ENCODE measurements at places on chromosomes 16 and 17.
A peak's percentile ranks its signal among the peaks of the same experiment; 100 is the strongest.

GRCh38 chr17:54814371-54814770 lies 86.3 kb upstream of the TOM1L1 start:
- no peak for DNase-seq

DNA sequence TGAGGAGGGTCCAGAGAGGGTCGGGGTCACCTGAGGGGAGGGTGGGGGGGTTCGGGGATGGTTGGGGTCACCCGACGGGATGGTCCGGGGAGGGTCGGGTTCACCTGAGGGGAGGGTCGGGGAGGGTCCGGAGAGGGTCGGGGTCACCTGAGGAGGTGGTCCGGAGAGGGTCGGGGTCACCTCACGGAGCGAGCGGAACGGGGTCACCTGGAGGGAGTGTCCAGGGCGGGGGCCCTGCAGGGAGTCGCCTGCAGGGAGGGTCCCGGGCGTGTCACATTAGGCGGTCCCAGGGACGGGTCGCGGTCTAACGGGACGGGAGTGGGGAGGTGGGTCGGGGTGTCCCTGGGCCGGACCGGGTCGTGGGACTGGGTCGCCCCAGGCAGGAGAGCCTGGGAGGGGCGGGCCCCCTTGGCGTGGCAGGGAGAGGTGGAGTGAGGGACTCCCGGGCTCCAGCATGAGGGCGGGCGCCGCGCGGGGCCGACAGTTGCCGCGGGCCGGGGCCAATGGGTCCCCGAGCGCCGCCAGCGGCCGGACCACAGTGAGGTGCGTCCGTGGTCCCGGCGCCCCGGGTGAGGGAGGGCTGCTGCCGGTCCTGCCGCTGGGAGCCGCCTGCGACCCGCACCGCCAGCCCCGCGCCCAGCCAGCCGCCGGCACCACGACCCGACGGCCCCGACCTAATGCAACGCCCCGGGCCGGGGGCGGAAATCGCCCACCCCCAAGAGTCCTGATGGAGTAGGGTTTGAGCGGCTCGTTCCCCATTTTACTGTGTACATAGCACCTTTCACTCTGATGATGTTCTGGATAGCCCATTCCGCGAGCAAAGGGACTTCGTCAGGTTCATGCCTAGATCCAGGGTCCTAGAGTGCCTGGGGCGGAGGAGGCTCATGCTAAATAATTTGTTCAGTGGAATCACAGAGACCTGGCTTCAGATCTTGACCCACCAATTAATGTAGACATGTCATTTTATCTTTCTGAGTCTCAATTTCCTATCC lies 1.2 kb upstream of the ABCA3 start:
- no peak for DNase-seq

- peak; percentile 22 for DNase-seq
Measured at GRCh38 chr16:49701789-49702494, 154.0 kb downstream of the ZNF423 start.

DNA sequence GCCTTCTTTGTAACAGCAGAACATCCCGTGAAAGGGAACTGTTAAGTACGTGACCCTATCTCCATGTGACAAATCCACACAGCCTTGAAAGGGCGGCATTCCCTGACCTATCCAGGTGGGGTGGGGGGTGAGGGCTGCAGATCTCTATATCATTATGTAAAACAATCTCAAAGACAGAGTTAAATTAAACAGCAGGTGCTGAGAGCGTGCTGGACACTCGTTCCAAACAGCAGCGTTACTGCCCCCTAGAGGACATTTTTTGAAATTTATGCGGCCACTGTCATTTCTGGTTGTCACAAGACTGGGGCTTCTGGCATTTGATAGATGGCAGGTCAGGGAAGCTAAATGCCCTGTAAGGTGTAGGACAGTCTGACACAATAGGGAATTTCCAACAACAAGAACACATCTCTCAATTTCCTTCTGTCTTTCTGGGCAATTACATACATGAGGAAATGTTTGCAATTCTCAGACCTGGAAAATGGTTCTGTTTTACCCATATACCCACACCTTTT lies 6.7 kb upstream of the SLC25A39 start:
- peak; percentile 77 for DNase-seq

GRCh38 chr17:16423226-16423872 lies 8.0 kb downstream of the TRPV2 start:
- no peak for DNase-seq

DNA sequence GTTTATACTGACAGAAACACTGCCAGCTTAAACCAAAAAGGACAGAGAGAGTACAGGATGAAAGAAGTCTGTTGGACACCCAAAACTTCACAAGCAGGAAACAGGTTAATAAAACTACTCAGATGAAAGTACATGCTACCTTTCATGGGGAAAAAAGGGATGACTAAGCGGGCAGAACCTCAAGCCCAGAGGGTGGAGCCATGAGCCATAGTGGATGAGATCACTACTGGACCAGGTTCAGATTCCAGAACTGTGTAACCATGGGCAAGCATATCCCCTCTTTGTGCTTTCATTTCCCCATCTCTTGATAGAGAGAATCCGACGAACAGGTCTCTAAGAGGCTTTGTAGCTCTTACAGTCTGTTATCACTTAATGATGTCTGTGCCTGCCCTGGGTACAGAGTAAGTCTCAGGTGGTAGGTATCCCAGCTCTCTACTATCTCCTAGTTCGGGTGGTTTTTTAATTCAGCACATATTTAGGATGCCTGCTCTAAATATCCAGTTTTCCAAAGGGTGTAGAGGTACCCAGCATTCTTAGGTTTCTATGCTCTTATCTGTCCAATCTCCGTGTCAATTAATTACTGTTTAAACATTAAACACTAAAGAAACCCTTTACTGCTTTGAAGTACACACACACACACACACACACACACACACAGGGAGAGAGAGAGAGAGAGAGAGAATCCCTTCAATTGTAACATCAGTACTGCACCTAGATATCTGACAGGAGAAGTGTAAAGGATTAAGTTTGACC lies 206.7 kb downstream of the ZNF423 start:
- no peak for DNase-seq

GRCh38 chr17:39600288-39600996 lies 7.3 kb downstream of the NEUROD2 start:
- no peak for DNase-seq

- no peak for DNase-seq
Measured at GRCh38 chr16:6076631-6077030, 979.0 kb upstream of the EEF2KMT start.

GRCh38 chr17:41824086-41824485 lies 11.3 kb downstream of the FKBP10 start:
- no peak for DNase-seq

DNA sequence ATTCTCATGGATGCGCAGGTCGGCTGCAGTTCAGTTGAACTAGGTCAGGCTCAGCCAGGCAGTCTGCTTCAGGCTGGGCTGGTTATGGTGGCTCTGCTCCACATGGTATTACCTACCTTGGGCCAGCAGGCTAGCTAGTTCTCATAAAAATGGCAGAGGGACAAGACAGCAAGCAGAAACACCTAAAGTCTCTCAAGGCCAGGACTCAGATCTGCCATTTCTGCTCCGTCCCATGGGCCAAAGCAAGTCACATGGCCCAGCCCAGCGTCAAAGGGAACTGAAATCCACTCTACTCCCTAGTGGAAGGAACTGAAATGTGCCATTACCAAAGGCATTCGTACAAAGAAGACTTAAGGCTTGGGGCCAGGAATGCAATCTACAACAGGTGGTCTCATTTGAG lies 160.0 kb downstream of the TMEM132E start:
- no peak for DNase-seq

DNA sequence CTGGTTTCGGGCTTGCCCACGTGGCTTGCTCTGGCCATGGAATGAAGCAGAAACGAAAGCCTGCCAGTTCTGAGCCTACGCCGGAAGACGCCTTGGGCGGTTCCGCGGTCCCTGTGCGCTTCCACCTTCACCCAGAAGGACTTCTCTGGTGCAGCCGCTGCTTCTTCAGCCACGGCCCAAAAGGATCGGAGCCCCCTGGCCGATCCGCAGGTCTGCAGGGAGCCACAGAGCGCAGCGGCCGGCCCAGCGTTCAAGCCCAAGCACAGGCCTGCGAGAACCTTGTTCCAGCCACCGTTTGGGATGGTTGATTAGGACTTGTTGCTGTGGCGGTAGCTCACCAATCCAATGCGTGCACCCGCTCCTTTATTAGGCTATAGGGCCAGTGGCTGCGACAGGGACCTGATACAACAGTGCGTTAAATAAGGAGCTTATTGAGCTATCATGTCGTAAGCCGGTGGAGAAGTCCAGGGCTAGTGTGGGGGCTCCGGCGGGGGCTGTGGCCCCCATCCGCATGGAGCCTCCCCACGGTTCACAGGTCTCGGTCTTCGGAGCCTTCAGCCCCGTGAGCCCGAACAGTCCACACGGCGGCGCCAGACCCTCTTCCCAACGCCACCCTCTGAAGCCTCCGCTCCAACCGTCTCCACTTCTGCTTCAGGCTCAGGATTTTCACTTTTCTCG lies 10.2 kb upstream of the MPP2 start:
- no peak for DNase-seq

DNA sequence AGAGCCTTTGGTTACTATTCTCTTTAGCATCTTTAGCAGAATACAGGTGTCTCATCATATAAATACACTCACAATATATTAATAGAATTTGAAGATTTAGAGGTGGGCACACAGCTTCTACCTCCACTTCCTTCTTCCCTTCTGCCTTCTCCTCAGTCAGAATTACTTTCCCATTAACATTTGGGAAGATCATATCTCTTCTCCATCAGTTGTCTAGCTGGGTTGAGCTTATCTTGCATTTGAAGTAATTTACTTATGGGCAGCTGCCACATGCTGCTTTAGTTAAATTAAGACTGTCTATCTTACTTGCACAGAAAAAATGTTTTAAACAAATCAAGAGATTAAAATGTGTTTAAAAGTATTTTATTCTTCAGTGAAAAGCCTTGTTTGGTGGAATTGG lies 110.1 kb upstream of the ASIC2 start:
- no peak for DNase-seq

DNA sequence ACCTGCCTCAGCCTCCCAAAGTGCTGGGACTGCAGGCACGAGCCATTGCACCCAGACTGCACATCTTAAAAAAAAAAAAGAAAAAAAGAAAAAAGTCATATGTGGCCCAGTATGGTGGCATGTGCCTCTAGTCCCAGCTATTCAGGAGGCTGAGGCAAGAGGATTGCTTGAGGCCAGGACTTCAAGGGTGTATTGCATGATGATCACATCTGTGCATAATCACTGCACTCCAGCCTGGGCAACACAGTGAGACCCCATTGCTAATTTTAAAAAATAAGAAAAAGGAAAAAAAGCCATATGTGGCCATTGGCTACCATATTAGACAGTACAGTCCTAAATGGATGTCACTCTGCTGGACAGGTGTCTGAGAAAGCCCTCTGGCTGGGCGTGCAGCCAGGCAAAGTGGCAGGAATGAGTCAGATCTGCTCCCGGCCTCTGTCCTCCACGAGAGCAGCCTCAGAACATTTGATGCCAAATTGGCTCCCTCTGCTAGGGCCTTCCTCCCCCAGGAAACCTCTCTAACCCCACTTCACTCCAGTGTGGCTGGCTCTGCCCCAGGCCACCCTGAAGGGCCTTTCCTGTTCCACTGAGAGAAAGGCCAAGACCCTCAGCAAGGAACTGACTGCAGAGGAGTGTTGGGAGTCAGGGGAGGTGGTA lies 14.7 kb downstream of the CA7 start:
- DNase-seq = no peak

DNA sequence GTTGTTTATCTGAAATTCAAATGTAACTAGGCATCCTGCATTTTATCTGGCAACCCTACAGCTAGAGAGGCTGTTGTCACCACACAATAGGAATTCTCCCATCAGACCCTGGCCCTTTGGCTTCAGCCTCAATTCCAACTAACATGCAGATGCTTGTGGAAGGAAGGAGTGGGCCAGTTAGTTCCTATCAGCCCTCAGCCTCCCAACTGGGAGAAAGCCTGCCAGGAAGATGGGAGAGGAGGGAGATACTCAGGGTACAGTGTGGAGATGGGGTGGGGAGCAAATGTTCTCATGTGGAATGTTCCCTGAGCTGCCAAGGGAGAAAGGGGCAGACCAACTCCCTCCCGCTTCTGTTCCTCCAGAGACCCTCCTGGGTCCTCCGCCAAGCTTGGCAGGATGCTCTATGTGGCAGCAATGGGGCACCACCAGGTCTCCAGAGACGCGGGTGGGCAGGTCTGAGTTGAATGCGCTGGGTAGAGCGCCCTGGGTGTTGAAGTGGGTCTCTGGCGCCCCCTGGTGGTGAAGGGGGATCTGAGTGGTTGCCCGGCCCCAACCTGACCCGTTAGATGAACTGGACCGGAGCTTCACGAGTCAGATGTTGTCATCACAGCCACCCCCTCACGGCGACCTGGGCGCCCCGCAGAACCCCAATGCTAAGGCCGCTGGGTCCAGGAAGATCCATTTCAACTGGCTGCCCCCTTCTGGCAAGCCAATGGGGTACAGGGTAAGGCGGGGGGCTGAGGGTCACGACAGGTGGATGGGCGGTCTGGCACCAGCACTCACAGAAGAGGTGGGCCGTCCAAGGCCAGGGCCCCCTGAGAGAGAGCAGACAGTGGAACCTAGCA lies 15.2 kb downstream of the GALK1 start:
- DNase-seq = peak; percentile 6

GRCh38 chr17:7192271-7192937 lies 13.2 kb upstream of the ASGR1 start:
- no peak for DNase-seq

GRCh38 chr16:4915226-4915761 lies 21.7 kb downstream of the PPL start:
- DNase-seq = no peak

GRCh38 chr17:73532421-73532901 lies 111.8 kb downstream of the SDK2 start:
- peak; percentile 75 for DNase-seq

GRCh38 chr16:66881014-66881417 lies 701 bp downstream of the PDP2 start:
- no peak for DNase-seq

GRCh38 chr16:29009050-29009837 lies 24.4 kb downstream of the LAT start:
- no peak for DNase-seq

GRCh38 chr16:89860747-89861304 lies 12.6 kb upstream of the TCF25 start:
- peak; percentile 6 for DNase-seq

- DNase-seq = no peak
Measured at GRCh38 chr16:30867747-30868146, 26.1 kb downstream of the BCL7C start.

DNA sequence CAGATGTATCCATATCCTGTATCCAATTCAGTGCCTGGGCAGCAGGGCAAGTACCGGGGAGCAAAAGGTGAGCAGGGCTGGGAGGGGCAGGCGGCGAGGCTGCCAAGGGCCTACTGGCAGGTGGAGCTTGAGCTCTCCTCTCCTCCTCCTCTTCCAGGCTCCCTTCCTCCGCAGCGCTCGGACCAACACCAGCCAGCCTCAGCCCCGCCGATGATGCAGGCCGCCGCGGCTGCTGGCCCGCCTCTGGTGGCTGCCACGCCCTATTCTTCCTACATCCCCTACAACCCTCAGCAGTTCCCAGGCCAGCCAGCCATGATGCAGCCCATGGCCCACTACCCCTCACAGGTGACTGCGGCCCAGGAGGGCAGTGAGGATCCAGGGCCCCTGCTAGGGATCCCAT lies 11.6 kb downstream of the ATXN2L start:
- no peak for DNase-seq
